CD4-positive, alpha-beta T cell treated with Interleukin-1 beta for 1 hour (primary cell): ENCODE measurements at places on chromosomes 6 and 20.

GRCh38 chr6:53868626-53869025 is 73.8 kb downstream of the LRRC1 start:
- DNase-seq = no peak

DNA sequence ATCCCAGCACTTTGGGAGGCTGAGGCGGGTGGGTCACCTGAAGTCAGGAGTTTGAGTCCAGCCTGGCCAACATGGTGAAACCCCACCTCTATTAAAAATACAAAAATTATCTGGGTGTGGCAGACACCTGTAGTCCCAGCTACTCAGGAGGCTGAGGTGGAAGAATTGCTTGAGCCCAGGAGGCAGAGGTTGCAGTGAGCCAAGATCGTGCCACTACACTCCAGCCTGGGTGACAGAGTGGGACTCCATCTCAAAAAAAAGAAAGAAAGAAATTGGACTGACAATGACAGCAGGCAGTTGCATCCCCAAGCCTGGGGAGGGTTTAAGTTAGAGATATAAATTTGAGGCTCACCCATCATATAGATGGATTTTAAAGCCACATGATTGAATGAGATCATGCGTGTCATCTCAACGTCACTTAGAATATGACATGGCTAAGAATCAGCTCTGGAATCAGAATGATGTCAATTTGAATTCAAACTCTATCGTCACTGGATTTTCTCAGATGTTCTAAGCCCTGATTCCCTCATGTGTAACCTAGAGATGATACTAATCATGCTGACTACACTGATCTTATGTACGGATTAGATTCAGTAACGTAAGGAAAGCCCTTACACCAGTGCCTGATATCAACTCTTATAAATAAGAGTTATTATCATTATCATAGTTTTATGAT is 534.0 kb upstream of the JARID2 start:
- DNase-seq = no peak

DNA sequence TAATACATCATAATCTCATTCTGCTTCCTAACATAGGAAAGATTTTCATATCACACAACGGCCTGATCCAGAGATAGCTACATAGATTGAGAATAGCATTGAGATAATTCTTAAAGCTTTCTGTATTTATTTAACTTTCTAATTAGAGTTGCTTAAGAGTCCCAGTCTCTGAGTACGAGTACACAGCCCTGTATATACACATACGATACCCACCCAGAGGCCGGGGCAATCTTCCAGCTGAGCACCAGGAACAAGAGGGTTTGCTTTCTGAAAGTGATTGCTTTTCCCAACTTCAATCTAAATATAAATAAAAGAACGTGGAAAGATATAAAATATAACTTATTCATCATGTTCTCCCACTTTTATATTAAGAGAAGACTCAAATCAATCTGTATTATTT is 313.8 kb downstream of the COL12A1 start:
- no peak for DNase-seq

DNA sequence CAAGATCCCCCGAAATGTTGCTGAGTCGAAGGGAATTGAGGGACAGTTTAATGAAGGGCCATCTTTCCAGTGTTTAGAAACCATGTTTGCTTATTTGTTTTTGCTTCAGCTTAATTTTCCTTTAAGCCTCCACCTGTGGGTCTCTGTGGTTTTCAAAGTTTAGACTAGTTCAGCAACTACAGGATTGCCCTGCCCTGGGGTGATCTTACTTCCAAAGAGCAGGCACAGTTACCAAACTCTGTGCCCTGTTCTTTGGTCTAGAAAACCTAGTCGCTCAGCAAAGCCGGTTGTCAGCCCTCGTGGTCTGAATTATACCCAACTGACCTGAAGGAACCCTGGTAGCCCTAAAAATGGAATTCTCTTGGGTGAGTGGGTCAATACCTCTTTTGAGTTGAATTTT is 219.2 kb upstream of the GMDS start:
- DNase-seq = no peak
